ENCODE measurements at places on chromosomes 12 and 14.

DNA sequence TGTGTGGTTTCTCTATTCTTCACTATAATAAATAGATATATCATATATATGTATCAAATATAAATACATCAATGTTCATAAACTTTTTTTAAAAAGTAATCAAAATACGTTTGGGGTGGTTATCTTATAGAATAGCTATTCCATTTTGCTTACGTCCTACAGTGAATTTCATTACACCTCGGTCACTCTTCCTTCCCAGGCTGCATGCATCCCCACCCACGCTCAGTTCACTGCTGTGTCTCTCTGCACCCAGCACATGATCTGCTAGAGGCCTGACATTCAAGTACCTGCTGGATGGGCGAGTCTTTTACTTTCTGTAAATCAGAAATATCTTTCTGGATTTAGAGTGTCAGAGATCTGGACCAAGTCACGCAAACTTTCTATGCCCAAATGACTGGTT, 3.6 kb downstream of the STX2 start:
- DNase-seq, result no peak

DNA sequence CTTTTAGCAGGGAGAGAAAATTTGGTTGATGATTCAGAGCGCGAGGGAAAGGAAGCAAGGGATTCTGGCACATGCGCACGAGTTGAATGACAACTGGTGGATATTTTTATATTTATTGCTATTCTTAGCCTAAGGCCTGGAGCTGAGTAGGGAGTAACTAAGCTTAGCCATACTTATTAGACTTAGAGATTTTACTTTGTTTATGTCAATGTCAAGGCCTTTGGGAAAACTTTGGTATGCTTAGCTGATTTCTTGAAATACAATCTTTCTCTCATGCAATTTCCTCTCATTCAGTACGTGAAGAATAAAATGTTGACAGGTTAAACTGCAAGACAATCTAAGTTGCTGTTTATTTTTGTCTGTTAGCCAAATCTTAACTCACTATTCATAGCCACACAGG, 101.1 kb downstream of the CRADD start:
- no peak for DNase-seq

GRCh38 chr14:75188520-75189268, 12.3 kb upstream of the TMED10 start:
- DNase-seq, result no peak

DNA sequence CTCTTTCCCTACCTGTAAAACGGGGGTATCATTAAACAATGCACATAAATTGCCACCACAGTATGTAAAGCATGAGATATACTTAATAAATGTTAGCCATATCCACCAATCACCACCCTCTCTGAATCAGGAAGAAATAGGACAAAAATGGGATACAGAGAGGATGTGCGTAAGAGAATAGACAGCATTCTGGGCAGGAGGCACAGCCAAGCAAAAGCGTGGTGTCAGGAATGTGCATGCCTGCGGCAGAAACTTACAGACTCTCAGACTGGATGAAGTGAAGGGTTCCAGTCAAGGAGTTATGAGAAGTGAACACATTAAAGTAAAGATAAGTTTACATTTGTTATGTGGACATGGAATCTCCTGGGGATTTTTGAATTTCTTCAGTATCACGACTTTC, 121.7 kb upstream of the MDM1 start:
- DNase-seq, result no peak

DNA sequence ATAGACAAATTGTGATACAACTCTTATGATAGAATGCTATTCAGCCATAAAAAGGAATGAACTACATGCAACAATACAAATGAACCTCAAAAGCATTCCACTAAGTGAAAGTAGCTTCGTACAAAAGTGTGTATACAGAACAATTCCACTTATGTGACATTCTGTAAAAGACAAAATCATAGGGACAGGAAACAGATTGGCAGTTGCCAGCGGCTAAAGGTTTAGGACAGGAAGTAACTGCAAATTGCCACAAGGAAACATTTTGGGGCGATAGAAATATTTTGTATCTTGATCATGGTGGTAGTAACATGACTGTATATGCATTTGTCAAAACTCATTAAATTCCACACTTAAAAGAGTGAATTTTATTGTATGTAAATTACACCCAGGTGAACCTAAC, 113.4 kb downstream of the CAPZA3 start:
- no peak for DNase-seq

GRCh38 chr14:94120667-94121340, 8.6 kb downstream of the IFI27L2 start:
- DNase-seq, result no peak

GRCh38 chr12:2640709-2641108, 154.1 kb upstream of the FKBP4 start:
- DNase-seq, result no peak
